ENCODE measurements at places on chromosomes 7 and 10.

DNA sequence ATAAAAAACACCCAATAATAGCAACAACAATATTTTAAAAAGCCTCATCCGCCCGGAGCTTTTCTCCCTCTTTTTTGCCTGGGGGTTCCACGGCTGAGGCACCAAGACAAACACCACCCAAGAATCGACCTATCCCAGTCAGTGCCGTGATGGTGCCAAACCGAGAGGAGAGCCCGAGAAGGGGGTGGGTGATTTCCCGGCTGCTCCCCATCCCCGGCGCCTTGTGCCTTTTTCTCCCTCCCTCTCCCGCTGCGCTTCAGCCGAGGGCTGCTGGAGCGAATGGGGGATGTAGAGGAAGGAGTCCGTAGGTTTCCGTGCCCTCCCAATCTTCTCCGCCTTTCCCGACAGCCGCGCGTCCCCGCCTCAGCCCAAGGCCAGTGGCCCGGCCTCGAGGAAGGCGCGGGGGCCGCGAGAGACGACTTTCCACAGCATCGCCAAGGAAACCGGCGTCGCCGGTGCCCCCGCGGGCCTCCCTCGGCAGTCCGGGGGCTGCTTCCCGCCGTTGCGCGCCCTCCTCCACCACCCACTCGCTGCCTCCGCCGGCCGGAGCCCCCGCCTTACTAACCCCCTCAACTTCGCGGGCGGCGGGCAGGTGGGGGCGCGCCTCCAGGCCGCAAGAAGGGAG lies 1.3 kb downstream of the EGR2 start:
- DNase-seq: peak; percentile 40

- no peak for DNase-seq
These were observed 194.2 kb downstream of the GPAM start for GRCh38 chr10:111989136-111989911.

- no peak for DNase-seq
These were observed 343.9 kb downstream of the ABCA13 start for GRCh38 chr7:48515171-48515570.

- DNase-seq: no peak
These were observed 184.5 kb downstream of the ADK start for GRCh38 chr10:74335501-74335900.

- no peak for DNase-seq
These were observed 244.6 kb downstream of the AGMO start for GRCh38 chr7:15317215-15317614.

DNA sequence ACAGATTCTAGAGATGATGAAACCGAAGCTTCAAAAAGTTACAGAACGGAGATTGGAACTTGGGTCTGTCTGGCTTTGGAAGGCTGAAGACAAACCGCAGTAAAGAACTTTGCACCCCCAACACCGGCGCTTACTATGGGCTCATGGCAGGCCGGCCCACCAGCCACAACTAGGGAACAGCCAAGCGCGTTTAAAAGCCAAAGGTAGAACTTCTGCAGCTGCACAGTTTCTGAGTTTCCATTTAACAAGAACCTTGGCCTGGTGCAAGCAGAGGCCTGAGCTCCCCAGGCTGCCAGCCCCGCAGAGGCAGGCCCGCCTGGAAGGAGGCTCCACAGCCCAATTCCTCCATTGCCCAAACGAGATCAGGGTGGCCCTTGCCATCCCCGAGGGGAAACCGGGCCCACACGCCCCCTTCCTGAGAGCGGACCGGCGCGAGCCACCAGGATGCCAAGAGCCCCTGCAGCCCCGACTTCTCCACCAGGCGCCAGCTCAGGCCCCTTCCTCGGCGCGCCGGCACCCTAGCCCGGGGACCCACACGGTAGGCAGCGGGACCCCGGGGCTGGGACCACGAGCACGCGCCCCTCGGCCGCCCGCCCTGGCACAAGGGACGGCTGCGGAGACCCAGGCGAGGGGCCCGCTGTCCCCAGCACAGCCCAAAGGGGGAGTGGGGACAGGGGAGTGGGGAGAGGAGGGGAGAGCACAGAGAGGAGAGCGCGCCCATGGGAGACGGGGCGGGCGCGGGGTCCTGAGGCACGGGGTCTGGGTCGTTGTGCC lies 566 bp downstream of the MAD1L1 start:
- DNase-seq: peak; percentile 56

DNA sequence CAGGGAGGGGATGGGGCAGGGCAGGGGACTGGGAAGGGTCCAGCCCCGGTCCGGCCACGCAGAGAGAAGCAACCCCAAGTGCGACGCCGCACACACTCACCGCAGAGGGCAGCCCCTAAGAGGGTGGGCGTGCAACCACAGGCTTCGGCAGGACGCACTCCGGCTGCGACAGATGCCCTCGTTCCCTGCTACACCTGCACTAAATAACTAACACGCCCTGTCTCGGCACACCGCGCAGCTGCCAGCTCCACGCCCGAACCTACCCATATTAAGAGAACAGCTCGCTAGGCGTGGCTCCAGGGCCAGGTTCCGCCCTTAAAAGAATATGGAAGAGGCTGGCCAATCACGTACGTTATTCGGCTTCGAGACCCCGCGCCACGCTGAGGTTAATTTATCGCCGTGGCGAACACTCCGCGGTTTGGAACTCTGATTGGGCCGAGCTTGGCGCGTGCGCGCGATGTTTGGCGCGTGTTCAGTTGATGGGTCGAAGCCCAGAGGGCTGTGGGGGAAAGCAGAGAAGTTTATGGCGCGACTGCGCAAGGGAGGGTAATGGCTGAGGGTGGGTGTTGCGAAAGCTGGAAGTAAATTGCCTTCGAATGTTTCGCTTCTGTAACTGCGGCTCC lies 91.1 kb downstream of the OR13A1 start:
- no peak for DNase-seq

DNA sequence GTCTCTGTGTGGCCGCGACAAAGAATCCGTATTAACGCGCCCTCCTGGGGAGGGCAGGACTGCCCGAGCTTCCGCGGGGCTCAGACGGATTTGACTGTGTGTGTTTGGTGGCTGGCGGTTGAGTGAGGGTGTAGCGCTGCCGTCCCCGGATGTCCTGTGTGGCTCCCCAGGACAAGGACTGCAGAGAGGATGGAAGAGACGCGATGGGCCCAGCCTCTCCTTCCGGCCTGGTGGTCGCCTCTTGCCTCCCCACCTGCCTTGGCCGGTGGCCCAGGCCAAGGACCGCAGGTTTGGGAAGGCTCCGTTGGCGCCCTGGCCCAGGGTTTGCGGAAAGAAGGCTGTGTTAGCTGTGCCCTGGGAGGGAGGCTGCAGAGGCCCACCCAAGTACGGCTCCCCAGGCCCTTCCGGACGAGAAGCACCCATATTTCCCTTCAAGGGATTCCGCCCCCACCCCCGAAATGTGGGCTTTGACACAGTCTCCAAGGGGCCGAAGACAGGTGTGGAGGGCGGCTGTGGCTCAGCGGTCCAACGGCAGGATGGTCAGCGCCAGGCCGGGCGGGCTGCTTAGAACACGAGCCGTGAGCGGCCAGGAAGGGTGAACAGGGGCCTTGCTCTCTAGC lies 2.3 kb downstream of the UNCX start:
- peak; percentile 37 for DNase-seq

- peak; percentile 4 for DNase-seq
These were observed 662 bp downstream of the DNAJC2 start for GRCh38 chr7:103343758-103344452.

GRCh38 chr10:98414932-98415730 lies at the start of gene PYROXD2:
Gene PYROXD2, minus strand, starts transcription at chr10:98415182. Its CDS starts 47 bp downstream, at chr10:98415135.
- peak; percentile 58 for DNase-seq

- no peak for DNase-seq
These were observed 38.9 kb downstream of the ADAP1 start for GRCh38 chr7:915291-916218.

- no peak for DNase-seq
These were observed 265.9 kb downstream of the SNX13 start for GRCh38 chr7:17674166-17674942.

- no peak for DNase-seq
These were observed 296.5 kb upstream of the ZNF32 start for GRCh38 chr10:43945094-43945730.

DNA sequence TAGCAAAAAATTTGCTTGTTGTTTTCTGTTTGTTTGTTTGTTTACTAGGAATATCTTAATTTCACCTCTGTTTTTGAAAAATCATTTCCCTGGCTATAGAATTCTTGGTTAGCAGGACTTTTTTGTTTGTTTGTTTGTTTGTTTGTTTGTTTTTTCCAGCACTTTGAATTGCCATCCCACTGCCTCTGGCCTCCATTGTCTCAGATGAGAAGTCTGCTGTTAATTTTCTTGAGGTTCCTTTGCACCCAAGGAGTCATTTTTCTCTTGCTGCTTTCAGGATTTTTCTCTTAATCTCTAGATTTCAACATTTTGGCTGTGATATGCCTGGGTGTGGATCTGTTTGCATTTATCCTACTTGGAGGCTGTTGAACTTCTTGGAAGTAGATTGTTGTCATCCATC lies 105.7 kb downstream of the FOXL3 start:
- no peak for DNase-seq

- no peak for DNase-seq
These were observed 62.8 kb downstream of the TACC2 start for GRCh38 chr10:122051609-122052385.

DNA sequence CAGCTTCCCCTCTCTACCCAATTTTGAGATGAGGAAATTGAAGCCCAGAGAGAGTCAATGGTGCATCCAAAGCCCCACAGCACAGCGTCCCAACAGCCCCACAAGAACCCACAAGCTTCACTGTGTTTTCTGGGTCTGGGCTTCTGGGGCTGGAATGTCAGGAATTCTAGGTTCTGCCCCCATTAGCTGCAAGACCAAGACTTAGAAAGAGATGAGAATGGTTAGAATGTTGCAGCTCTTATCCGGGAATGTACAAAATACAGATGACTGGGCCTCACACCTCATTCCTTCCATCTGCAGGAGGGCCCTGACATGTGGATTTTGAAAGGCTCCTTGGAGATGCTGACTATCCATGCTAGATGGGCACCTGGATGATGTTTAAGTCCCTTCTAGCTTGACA lies 6.0 kb upstream of the SGPL1 start:
- no peak for DNase-seq

DNA sequence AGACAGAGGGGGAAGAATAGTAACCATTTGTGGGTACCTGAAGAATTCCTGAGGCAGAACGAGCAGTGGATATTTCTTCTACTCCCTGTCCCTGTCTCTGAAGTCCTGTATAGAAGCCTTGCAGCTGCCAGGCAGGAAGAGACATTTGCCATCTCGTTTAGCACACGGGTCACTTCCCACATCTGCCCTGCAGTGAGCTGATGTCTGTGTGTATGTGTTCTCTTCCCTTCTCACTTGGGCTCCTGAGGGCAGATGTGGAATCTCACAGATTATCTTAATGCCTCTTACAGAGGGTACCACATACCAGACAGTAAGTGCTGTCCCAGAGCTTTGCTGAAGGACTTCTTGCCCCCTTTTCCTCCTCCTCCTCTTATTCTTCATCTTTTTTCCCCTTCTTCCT lies 14.1 kb upstream of the TRPV6 start:
- DNase-seq: no peak

DNA sequence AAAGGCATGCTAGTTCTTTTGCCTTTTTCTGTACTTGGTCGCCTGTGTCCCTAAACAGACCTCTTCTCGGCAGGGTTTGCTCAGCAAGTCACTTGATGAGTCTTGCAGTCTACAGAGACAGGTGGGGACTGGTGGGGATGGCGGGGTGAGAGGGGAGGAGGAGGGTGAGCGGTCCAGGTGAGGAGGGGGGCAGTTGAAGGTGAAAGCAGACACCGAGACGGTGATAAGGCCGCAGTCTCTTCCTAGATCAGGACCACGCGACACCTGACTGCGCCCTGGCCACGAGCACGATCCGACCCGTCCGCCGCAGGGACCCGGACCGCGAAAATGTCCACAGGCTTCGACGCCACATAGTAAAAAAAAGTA lies 566 bp downstream of the ASNS start:
- no peak for DNase-seq

GRCh38 chr7:116591202-116592040 lies 66.6 kb downstream of the CAV1 start:
- no peak for DNase-seq

- DNase-seq: no peak
These were observed 112.9 kb upstream of the JAZF1 start for GRCh38 chr7:28293527-28293835.
